ENCODE measurements at places on chromosomes 11 and 22. TPM values are rescaled to one million over a fixed set of nuclear protein-coding genes. Genes with fewer than 3 reads are reported as not detected.

The ASPHD2 gene
- 15.7 TPM for total RNA-seq

The SAA4 gene
- total RNA-seq = 5.1 TPM

DNA sequence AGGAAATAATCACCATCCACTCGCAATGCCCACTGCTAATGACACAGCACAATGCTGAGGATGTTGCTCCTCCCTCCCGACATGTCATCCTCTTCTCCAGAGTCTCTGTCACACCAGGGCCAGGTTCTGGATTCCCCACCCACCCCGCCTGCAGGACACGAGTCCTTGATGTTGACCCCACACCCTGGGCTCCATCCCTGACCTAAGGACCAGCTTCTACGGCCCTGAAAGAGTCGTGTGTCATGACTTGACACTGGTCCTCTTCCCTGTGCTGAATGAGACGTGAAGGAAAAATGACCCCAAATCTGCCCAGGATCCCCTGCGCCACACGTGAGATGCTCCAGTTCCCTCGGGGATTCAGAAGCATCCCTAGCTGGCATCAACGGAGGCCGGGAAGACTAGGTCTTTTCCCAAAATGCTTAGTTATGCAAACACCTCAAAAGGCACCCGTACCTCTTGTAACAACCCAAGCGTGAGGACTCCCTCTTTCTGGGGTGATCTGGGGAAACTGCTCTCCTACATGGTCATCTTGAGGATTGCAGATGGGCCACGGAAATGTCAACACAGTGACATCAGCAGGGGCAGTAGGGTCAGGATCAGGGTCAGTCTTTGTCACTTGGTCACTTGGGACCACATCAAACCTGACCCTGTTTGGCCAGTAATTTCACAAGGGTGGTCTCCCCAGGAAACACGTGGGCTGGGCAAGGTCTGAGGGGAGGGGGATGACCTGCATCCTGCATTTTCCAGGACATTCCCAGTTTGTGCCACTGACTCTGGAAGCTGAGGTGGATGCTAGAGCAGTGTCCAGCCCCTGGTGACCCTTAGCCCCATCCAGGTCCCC lies 42.0 kb downstream of the IGLL5 start:
- DNase-seq = no peak

DNA sequence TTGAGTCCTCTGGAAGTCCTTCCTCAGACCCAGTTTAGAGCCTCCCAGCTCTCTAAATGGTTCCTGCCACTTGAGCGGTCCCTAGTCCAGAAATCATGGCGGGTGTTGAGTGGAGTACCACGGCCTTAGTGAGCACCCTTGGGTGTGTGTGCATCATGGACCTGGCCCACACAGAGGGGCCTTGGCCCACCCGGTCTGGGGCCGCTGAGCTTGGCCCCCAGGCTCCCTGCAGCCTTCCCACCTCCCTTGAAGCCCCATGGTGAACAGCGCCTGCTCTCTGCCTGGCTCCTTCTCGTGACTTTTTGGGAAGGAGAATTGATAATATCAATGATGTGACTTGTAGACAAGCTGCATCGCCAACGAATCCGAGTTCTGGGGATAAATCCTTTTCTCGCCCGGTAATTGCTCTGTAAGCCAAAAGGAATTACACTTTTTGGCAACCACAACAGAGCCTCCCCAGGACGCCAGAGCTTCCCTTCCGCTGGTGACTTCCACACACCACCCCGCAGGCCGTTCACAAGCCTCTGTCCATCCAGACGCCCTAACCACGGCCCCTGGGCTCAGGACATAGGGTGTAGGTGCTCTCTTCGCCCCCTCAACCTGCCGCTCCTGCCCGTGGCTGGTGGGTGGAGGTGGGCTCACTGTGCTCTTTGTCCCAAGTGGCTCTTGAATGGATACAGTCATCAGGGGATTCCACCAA lies 93.8 kb downstream of the NECTIN1 start:
- no peak for DNase-seq

- DNase-seq = peak; percentile 61
Observed at GRCh38 chr11:10473371-10473770, 18.3 kb downstream of the AMPD3 start.

Data from suprapubic skin (tissue), 4 donors.